Renal pelvis (tissue), 12 donors: ENCODE measurements at places on chromosomes 13 and 19. TPM values are rescaled to one million over a fixed set of nuclear protein-coding genes. Genes with fewer than 3 reads are reported as not detected.

The MCOLN1 gene
- 18.5 TPM for polyA plus RNA-seq

DNA sequence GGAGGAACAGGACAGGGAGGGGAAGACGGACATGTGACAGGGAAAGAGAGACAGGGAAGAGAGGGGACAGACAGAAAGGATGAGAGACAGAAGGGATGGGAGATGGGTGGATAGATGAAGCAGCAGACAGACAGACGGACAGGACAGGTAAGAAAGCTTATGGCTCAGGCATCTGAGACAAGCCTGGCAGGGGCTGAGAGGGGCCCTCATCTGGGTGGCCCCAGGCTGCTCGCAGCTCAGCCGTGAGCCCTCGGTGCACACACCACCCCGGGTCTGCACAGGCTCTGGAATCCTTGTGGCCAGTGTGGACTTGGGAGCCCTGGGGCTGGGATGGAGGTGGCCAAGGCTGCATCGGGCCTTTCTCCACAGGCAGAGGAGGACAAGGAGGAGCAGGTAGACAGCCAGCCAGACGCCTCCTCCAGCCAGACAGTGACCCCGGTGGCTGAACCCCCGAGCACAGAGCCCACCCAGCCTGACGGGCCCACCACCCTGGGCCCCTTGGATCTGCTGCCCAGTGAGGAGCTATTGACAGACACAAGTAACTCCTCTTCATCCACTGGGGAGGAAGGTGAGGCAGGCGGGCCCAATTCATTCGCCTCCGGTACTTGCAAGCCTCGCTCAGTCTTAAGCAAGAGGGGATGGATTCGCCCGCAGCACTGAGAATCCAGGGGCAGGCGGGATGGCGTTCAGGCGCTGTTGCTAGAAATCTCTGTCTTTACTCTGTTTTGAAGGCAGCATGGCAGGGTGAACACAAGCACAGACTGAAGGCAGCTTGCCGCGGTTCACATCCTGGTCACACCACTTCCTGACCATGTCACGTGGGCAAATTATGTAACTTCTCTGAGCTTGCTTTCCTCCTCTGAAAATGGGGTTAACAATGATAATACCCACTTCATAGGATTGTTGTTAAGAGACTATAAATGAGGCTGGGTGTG is 14.0 kb downstream of the GRAMD1A start:
- no peak for DNase-seq

The KANK3 gene
- 10.8 TPM for polyA plus RNA-seq

GRCh38 chr13:31775686-31776085 is 36.4 kb downstream of the RXFP2 start:
- no peak for DNase-seq

The LILRB3 gene
- 1.6 TPM for polyA plus RNA-seq

The PRR12 gene
- 29.2 TPM for polyA plus RNA-seq

DNA sequence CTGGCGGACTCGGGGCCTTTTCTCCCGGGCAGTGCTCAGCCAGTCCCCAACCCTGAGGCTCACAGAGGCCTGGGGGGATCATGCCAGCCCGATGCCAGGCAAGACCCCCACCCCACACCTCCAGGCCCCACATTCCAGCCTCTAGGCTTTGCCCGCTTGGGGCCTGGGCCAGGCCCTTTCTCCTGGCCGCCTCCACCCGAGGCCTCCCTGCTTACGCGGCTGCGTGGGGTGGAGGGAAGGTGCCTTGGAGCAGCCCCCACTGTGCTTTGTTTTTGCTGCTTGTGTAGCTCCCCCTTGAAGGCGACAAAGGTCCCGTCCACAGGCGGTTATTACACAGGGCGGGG is 38.4 kb downstream of the SMIM24 start:
- DNase-seq = no peak

GRCh38 chr13:29709407-29710069 is 114.0 kb upstream of the SLC7A1 start:
- peak; percentile 23 for DNase-seq

GRCh38 chr19:45294291-45295029 is 28.2 kb downstream of the CKM start:
- no peak for DNase-seq

- no peak for DNase-seq
These were observed 8.9 kb upstream of the CYP4F3 start for GRCh38 chr19:15631817-15632216.

GRCh38 chr13:41905600-41906254 is 55.2 kb downstream of the VWA8 start:
- DNase-seq = peak; percentile 9

The ZSCAN4 gene
- not detected for polyA plus RNA-seq

The ACP7 gene
- polyA plus RNA-seq = 0.29 TPM

The PTH2 gene
- not detected for polyA plus RNA-seq

The TNFAIP8L1 gene
- polyA plus RNA-seq = 13.5 TPM

DNA sequence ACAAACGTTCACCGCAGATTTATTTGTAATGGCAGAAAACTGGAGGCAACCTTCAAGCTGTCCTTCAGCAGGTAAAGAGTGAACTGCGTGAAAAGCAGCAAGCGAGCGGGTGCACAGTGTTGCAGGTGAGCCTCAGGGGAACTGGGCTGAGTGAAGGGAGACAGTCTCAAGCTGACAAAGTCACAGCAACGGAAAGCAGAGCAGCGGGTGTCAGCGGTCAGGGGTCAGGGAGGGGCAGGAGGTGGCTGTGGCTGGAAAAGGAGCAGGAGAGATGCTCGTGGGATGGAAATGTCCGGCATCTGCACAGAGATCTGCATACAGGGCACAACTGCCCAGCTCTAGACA is 8.5 kb upstream of the RASA3 start:
- DNase-seq = no peak

The SWSAP1 gene
- polyA plus RNA-seq = 3.8 TPM

- DNase-seq = no peak
These were observed 15.5 kb downstream of the MKNK2 start for GRCh38 chr19:2035590-2035991.

- DNase-seq = no peak
These were observed 352.5 kb downstream of the DNAJC15 start for GRCh38 chr13:43375797-43376465.

The ACOD1 gene
- not detected for polyA plus RNA-seq

DNA sequence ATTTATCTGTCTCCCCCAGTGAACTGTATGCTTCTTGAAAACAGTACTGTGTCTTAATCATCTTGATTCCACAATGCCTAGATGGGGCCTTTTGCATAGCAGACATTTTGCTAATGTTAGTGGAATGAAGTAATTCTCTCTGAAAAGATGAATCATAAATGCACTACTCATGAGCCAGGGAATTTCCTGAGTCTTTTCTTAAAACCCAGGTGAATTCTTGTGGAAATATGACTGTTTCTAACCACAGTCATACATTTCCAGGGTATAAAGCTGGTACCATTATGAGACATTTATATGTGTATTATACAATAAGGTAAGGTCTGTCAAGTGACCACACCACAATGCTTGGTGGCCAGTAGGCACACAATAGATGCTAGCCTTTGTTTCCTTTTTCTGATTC is 5.5 kb upstream of the KCTD4 start:
- DNase-seq = no peak

GRCh38 chr13:113283904-113284303 is 13.1 kb upstream of the LAMP1 start:
- DNase-seq = no peak

The ZNF566 gene
- 15.7 TPM for polyA plus RNA-seq

DNA sequence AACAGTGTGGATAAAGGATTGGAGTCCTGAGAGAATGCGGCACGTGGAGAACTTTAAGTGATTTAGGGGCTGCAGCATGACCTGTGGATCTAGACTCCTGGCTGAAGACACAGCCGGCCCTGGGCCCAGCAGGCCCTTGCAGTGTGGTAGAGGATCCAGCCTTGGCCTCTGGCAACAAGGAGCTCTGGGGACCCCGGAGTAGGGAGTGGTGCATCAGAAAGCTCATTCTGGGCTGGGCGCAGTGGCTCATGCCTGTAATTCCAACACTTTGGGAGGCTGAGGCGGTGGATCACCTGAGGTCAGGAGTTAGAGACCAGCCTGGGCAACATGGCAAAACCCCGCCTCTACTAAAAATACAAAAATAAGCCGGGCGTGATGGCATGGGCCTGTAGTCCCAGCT is 76.0 kb downstream of the CHST8 start:
- DNase-seq = no peak

- DNase-seq = no peak
These were observed 392.4 kb downstream of the DCT start for GRCh38 chr13:94087100-94087499.

- no peak for DNase-seq
These were observed at the start of gene FFAR1 for GRCh38 chr19:35347171-35347929. TSS of gene FFAR1 (plus strand) at chr19:35347902. CDS start at chr19:35351552, 3,650 bp downstream.

DNA sequence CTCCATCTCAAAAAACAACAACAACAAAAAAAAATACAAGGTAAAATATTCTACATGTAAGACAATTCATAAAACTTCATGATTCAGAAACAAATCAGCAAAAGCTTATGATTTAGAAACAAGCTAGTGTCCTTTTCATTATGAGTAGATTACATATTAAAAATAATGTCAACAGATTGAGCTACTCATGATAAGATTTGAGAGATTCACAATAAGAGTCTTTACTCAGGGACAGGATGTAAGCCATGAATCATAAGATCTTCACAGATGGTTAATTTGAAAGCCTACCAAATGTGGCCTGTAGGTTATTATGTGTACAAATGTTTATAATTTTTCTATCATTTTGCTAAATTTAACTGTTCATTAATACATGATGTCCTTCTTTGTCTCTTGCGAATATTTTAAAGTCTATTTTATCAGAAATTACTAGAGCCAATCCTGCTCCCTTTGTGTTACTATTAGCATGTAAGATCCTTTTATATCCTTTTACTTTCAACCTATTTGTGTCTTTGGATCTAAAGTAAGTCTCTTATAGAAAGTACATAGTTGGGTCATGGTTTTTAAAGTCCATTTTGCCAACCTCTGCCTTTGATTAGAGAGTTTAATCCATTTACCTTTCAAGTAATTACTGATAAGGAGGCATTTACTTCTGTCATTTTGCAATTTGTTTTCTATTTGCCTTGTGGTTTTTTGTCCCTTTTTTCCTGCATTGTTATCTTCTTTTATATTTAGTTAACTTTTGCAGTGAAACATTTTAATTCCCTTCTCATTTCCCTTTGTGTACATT is 68.3 kb upstream of the RXFP2 start:
- no peak for DNase-seq

The ADM5 gene
- 2.1 TPM for polyA plus RNA-seq

- no peak for DNase-seq
These were observed 770 bp downstream of the HNRNPM start for GRCh38 chr19:8445488-8446001.

The PLPP2 gene
- 3.2 TPM for polyA plus RNA-seq

The LPAR2 gene
- 33.7 TPM for polyA plus RNA-seq

GRCh38 chr19:41709951-41710645 is 1.7 kb downstream of the CEACAM5 start:
- no peak for DNase-seq

The MYO16 gene
- polyA plus RNA-seq = 0.26 TPM

The PROZ gene
- polyA plus RNA-seq = 4.8 TPM

The ENOX1 gene
- 8.7 TPM for polyA plus RNA-seq

GRCh38 chr19:11377237-11377636 is 2.8 kb downstream of the SWSAP1 start:
- DNase-seq = no peak

DNA sequence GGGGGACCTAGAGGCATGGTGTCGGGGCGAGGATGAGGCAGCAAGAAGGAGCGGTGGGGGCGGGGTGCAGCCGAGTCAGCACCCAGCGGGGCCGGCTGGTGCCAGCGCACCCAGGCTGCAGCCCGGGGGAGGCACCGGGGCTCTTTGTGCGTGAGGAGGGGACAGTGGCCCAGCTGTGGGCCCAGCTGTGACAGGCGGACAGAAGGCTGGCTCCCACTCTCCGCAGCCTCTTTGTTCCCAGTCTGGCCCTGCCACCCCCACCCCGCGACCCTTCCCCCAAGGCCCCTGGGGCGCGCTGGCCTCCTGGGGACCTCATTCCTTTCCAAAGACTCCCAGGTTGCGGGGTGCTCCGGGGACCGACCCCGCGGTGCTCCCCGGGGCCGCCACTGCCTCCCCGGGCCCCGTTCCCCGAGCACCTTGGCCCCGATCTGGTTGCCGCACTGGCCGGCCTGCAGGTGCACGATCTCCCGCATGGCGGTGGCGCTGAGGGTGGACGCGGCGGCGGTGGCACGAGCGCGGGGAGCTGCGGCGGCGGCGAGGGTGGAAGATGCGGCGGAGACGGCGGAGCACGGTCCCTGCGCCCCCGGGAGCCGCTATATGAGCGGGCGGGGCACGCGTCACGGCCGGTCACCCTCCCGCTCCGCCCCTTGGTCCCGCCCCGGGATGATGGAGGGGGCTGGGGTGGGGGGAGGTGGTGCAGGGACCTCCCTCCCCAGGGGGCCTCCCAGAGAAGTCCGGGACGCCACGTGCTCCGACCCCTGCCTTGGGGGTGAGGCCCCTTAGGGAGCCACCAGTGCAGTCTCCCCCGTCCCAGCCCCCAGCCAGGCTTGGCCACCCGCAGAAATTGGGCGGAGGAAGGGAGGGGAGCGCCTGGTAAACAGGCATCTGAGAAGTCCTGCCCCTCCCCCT is at the start of gene TUBB4A:
TUBB4A (minus strand) TSS at position 570 of the 909 bp plus-strand sequence; CDS start at position 473, 97 bp downstream.
- DNase-seq = no peak

- no peak for DNase-seq
These were observed 41.0 kb upstream of the SOX21 start for GRCh38 chr13:94753327-94753726.

The PDE4C gene
- 0.77 TPM for polyA plus RNA-seq

The KIR3DL1 gene
- not detected for polyA plus RNA-seq

- no peak for DNase-seq
These were observed 195.3 kb upstream of the HTR2A start for GRCh38 chr13:47092202-47092601.

The KEAP1 gene
- polyA plus RNA-seq = 81.5 TPM

DNA sequence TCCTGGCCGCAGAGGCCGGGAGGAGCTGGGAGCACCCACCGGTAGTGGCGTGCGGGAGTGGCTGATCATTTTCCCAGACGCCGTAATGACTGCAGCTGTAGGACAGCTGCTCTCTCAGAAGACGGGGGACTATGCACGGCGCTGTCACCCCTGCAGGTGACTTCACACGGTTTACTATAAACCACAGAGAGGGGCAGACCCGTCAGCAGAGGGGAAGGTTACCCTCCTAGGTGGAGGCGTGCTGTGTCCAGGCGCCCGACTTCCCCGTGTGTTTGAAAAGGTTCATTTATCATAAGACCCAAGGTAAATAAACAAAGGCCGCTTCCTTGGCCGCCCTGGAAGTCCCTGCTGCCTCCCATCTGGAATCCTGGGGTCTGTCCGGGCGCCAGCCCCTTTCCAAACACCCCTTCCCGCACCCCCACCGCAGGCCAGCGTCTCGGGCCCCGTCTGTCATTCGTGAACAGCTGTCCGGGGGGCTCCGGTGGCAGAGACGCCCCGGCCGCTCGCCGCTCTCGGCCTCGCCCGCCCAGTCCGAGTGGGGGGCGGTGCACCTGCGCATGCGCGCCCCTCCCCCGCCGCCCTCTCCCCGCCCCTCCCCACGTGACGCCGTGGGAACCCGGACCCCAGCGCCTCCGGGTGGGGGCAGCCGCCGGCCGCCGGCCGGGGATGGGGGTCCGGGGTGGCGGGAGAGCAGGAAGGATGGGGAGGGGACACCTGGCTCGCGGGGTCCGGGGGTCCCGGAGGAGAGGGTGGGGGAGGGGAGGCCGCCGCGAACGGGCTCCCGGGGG is 915 bp downstream of the SHC2 start:
- DNase-seq = peak; percentile 65
